Stimulated activated CD4-positive, alpha-beta T cell treated with anti-CD3 and anti-CD28 coated beads, Interleukin-1b, Interleukin-23, amount 100 ng/mL, for 48 hours (primary cell): ENCODE measurements at places on chromosomes 5 and 9.

DNA sequence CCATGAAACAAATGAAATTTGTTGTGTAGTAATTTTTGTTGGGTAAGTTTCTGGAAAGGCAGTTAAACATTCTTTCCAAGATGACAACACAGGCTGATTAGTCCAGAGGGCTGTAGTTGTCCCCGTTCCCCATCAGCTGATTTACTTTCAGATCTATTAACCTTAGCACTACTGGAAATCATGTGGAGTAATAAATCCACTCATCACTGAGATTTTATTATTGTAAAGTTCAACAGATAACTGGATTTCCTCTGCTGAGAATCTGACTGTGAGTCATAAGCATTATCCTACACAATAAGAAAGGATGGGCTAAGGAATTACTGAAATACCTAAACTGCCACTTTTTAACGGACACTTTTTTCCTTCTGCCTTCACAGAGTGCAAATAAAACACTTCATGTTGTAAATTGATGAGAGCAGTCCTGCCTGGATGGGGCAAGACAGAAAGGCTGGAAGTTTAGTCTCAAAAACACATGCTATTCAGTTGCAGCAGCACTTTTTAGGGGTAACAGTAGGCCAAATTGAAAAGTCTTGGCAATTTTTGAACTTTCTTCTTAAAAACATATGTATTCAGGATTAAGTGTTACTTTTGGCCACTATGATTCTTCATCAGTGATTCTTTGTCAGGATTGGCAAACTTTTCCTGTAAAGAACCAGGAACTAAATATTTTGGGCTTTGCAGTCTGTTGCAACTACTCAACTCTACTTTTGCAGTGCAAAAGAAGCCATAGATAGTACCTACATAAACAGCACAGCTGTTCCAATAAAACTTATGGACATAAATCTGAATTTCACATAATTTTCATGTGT lies 7.0 kb downstream of the STOM start:
- no peak for DNase-seq

GRCh38 chr9:68669218-68669617 lies 35.8 kb upstream of the PIP5K1B start:
- DNase-seq = no peak

DNA sequence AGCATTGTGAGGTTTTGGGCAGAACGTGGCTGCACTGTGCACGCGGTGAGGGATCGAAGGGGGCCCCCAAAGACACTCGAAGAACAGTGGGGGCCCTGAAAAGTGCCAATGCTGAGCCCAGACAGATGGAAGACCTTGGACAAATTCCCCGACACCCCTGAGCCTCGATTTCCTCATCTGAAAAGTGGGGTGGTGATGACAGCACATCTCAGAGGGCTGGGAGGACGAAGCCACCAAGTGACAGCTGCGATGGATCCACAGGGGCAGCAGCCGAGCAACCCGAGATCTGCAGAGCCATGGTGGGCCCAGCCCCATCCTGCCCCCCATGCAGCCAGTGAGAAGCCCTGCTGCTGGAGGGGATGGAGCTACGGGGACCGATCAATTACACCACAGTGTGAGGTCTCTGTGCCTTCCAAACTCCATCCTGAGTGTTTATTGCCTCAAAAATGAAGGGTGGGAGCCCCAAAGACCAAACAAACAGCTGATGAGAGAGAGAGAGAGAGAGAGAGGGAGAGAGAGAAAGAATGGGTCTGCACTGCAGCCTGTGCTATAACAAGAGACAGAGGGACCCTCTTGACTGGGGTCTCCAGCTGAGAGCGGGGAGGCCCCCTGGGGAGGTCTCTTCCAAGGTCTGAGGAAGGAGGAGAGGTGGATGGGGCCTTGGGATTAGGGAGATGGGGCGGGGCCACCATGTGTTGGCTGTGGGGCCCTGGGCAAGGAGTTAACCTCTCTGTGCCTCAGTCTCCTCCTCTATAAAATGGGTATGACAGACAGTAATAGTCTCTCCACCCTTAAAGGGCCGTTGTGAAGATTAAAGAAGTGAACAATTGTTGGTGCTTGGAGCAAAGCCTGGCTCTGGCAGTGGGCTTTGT lies 134.4 kb upstream of the IER5L start:
- DNase-seq = no peak

DNA sequence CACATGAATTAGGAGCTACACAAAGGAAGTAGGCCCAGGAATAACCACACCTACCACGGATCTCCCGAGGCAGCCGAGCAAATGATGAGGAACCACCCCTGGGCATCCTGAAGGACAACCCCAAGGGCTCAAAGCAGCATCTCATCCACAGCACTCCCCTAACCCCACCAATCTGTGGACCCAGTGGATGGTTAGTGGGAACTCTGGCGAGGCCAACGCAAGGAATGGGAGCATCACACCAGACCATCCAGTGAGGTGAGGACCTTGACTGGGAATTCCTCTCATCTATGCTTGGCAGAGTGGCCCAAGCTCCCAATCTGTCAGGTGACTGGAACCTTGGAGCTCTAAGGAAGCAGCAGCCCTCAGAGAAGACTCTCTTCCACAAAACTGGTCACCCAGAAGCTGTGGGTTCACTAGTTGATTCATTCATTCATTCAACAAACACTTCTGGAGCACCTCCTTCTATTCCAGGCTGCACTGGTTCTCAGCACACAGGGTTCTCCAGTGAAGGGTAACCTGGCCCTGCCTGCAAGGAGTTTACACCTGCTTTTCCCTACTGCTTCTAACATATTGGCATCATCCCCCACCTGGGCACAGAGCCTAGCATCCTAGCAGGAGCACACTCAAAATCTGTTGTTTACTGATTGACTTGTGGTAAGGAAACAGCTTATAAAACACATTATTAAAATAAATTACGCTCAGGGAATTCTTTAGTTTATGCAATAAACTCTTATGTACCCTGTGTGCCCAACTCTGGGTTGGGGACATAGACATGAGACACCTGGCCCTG lies 4.9 kb downstream of the ACSL6 start:
- DNase-seq = no peak

- no peak for DNase-seq
These were observed 464.5 kb upstream of the RGMB start for GRCh38 chr5:98308960-98309359.

- no peak for DNase-seq
These were observed 67.9 kb downstream of the TNC start for GRCh38 chr9:115050002-115050490.

- DNase-seq = no peak
These were observed 115.0 kb upstream of the HAND1 start for GRCh38 chr5:154593071-154593470.

GRCh38 chr5:73233461-73234203 lies 60.6 kb downstream of the TMEM174 start:
- DNase-seq = no peak

DNA sequence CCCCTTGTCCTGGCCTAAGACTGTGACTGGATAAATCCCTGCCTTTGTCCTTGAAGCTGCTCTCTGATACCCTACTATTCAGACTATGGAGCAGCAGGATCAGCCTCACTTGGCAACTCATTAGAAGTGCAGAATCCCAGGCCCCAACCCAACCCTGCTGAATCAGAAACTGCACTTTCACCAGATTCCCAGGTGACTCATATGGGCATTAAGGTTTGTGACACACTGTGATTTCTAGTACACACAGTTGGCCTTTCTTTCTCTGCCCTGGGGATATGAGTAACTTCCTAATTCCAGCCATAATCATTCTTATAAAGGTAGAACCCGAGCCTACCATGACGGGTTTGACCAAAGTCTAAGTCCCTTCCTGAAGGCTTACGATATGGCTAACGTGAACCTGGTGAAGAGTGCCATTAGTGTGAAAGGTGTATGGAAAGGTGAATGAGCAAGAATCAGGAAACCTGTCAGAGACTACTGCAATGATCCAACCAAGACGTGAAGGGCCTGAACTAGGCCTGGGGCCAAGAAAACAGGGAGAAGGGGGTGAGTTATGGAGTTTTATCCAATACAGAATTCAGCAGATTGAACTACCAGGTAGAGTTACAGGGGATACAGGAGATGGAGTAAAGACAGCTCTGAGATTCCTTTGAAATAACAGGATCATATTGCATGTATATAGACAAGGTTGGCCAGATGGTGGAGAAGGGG lies 533.0 kb downstream of the BNC2 start:
- DNase-seq = no peak

- no peak for DNase-seq
These were observed 51.5 kb downstream of the COL15A1 start for GRCh38 chr9:98995059-98995671.

GRCh38 chr5:10502130-10502529 lies 60.5 kb downstream of the ROPN1L start:
- DNase-seq = no peak

DNA sequence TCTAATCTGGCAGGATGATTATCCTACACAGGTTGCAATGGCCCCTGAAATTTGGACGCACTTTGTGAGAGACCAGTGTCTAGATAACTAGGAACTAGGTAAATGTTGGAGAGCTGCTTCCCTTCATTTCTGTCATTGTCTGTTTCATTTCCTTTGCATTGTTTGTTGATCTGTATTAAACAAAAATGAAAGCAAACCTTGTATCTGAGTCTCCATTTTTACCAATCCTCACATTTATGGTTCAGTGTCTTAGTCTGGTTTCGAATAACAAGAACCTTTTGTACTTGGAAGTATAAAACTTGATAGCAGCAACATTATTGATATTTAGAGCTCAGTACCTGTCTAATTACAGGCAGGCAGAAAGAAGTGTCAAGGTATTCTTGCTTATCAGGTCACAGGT lies 105.5 kb downstream of the MRPS30 start:
- DNase-seq = no peak

DNA sequence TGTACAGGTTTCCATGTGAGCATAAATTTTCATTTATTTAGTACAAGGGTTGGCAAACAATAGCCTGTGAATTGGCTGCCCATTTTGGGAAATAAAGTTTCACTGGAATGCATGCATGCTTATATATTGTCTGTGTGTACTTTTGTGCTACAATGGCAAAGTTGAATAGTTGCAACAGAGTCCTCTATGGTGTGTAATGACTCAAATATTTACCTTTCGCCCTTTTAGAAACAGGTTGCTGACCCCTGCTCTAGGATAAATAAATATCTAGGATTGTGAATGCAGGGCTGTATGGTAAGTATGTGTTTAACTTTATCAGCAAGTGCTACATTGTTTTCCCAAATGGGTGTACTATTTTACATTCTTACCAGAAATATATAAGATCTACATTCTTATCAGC lies 47.2 kb downstream of the XRCC4 start:
- no peak for DNase-seq

DNA sequence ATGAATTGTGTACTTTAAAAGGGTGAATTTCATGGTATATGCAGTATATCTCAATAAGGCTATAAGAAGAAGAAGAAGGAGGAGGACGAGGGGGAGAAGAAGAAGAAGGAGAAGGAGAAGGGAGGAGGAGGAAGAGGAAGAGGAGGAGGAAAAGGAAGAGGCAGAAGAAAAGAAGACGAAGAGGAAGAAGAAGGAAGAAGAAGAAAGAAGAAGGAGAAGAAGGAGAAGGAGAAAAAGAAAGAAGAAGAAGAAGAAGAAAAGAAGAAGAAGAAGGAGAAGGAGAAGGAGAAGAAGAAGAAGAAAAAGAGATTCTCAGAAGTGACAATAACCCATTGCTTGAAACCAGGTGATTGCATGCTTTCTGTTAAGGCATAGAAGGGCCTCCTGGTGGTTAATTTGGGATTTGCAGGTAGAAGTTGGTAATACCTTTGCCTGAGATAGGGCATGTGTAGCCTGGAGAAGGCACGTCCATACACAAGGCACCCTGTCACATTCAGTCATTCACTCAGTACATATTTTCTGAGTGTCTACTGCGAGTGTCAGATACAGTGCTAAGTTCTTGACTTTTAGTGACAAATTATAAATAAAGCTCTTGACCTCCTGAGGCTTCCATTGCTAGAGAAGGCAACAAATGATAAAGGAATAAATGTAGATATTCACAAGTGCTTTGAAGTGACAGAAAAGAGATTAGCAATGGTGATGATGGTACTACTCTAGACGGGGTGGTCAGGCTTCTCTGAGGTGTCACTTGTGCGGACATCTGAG lies 231.3 kb downstream of the NPR3 start:
- no peak for DNase-seq

DNA sequence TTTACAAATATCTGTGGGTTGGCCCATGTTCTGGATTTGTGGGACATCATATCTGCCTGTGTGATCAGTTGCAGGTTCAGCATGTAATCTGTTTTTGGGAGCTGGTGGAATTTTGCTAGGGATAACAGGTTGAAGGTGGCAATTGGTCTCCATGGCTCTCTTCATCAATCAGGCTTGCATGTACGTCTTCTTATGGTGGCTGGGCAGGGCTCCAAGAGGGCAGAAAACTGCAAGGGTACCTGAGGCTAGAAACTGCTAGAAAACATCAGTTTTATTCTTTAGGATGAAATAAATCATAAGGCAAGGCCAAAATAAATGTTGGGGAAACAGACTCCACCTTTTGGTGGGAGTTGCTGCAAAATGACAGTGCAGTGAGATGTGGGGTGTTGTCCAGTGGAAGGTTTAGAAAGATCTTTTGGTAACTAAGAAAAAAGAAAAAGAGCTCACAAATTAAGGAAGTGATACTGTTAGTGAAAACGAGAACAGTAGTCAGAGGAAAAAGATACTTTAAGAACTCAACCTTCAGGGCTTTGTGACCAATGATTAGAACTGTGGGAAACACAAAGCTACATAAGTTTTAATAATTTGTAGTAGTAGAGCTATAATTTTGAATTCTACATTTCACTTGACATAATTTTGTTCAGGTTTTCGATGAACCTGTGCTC lies 300.7 kb upstream of the IZUMO3 start:
- no peak for DNase-seq

DNA sequence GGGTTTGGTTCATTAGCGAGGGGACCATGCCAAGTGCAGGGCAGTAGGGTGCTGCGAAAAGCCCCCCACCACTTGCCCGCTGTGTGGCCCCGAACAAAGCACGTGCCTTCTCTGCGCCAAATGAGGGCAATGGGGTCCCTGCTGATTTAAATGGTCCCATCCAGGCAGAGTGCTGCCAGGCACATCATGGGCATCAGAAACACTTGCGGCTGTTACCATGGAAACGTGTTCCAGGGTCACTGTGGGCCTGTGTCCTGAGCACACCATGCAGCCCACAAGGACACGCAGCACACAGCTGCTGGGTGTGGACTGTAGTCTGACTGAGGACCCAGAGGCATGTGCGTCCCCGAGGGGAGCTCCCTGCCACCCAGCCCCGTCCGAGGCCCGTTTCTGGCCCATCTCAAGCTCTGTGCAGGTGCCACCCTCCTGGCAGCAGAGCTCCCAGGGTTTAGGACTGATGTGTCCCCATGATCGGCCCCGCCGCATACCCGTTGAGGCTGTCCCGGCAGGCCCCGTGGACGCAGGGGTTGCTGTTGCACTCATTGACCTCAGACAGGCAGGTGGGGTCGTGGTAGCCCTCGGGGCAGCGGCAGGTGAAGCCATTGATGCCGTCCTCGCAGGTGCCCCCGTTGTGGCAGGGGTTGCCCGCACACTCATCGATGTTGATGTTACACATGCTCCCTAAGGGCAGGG lies 31.3 kb upstream of the SEC16A start:
- DNase-seq = no peak

GRCh38 chr5:132017316-132017715 lies 5.9 kb upstream of the ACSL6 start:
- no peak for DNase-seq

- DNase-seq = no peak
These were observed 758.3 kb downstream of the DNAH5 start for GRCh38 chr5:13186177-13186576.
